Bone marrow (tissue), 2 donors: ENCODE measurements at places on chromosomes 16 and 17.

DNA sequence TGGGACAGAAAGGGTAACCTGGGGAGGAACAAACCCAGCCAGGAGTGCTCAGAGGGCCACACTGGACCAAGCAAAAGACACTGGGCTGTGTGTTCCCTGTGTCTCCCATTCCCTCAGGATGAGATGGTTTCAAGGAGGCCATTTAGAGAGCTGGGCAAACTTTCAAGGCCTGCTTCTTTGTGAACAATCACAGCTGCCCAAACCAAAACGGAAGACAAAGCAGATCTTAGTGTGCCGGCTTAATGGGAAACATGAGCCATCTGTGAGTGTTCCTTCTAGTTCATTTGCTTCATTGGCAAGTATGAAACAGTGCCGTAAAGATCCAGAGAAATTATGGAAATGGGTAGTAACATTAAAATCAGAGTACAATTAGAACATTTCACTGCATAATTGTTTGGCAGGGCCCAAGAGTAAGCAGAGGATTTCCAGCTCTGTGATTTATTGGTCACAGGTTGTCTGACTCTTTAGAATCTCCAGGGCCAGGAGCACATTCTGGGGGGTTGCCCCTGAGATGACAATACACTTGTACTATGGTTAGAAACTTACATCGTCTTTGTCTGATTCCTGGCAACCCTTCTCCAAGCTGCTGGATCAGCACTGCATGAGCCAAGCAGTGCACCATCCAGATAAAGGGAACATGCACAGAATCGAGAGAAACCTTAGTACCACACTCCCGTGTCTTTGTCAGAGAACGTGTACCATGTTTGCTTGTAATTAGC lies 412.1 kb downstream of the RBFOX1 start:
- DNase-seq = no peak

DNA sequence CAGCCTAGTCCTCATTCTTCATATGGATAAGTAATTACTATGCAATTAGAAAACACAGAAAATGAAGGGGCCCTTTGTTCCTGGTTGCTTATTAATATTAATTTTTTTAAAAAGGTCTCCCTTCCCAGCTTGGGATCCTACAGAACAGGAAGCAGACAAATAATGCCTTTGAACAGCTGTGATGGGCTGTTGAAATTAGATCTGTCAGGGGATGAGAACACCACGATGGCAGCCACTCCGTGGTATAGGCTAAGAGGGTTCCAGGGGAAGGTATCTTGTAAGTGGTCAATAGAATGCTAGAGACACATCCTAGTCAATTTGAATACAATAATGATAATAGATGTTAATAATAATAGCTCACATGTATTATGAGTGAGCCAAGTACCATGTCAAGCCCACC lies 83.1 kb downstream of the CCDC182 start:
- DNase-seq = no peak

DNA sequence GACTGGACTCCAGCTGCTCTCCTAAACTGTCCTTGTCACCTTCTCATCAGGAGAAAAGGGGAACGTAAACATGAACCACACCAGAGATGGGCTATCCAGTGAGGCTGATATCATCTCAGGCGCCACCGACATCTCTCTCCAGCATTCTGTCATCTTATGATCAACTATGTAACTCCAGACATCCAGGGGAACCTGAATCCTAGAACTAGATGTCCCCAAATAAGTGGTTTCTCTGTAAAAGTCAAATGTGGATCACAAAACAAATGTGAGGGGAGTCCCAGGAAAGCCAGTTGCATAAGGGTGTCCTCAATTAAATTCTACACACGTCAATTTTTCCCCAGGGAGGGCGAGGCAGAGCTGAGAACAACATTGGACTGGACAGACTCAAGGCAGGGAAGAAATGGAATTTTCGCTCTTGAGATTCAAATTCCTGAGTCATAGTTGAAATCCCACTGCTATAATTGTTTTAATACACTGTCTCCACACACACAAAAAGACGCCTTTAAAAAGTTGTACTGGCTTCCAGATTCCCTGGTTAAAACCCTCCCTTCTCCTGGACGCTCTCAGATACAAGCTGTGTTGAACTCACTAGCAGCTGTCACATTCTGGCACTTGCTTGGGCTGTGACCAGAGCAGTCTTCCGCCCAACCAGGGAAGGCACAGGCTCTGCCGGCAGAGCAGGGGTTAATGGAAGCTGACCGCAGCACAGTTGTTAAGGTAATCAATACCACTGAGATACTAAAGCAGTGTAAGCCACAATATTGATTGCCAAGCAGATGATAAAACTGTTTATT lies 62.6 kb downstream of the ZFHX3 start:
- no peak for DNase-seq

DNA sequence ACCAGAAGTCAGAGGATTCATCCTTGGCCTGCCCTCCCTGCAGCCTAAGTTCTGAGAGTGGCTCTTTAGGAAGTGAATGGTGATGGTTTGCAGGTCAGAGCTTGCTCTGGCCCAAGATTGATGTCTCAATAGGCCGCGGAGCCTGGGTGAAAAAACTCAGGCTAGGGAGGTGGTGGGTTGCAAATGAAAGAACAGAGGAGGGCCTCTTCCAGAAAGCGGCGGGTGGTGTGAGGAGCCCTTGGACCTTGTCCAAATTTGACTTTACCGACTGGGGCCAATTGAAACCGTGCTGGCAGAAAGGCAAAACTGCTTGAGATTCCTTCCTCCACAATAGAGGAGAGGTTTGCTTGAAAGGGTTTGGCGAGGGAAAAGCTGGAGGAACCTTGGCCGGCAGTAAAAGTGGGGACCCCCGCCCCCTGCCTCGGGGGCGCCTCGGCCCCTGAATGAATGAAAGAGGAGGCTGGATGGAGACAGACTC lies 331.3 kb downstream of the SEC14L1 start:
- no peak for DNase-seq

GRCh38 chr17:68344701-68345136 lies 53.4 kb downstream of the ARSG start:
- no peak for DNase-seq

DNA sequence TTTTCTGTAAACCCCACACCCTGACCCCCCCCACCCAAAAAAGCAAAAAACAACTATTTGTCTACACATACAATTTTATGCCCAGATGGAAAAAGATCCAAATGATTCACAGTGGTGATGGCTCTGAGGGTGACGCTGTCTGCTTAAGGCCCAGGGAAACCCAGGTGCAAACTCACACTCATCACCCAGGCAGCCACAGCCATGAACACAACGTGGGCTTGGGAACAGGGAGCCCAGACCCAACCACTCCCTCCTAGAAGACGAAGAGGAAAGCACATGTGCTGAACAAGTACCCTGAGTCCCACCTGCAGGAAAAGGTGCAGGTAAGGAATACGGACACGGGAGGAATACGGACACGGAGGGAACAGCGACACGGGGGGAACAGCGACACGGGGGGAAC lies 5.4 kb downstream of the HBQ1 start:
- DNase-seq = no peak

DNA sequence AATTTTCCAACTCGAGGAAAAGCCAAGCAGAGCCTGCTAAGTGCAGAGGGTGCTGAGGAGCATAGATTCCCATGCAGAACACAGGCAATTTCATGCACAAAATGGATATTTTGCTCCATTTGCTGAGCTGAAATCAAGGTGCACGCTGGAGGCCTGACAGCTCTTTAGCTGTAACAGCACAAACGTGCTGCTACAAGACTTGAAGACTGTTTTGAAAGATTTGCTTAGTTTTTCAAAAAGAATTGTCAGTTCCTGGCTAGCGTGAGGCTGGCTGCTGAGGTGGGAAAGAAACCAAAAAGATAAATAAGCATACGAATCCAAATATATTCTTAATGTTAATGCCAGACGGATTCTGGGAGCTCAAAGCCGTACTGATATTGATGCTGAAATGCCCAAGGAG lies 309.0 kb upstream of the MAF start:
- no peak for DNase-seq

GRCh38 chr17:65085397-65085796 lies 28.9 kb upstream of the GNA13 start:
- no peak for DNase-seq

- peak; percentile 42 for DNase-seq
Measured at GRCh38 chr17:57357830-57358430, 101.6 kb downstream of the MSI2 start.

GRCh38 chr17:4018446-4018845 lies 54.2 kb upstream of the ATP2A3 start:
- no peak for DNase-seq

DNA sequence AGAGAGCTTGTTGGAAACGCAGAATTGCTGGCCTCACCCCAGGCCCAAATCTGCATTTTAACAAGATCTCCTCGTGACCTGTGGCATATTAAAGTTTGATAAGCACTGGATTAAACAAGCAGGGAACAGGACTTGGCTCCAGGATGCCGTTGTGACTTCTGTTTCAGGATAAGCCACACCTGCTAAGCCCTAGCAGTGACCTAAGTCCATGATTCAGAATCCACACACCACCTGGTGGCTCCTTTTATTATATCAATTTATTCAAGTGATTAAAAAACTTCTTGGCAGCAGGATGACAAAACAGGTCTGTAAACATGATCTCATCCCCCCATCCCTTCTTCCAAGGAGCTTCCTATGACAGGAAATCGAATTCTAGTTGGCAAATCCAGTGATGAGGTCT lies 9.1 kb downstream of the NAGPA start:
- DNase-seq = no peak

- no peak for DNase-seq
Measured at GRCh38 chr17:66661411-66662256, 173.3 kb upstream of the CACNG5 start.

DNA sequence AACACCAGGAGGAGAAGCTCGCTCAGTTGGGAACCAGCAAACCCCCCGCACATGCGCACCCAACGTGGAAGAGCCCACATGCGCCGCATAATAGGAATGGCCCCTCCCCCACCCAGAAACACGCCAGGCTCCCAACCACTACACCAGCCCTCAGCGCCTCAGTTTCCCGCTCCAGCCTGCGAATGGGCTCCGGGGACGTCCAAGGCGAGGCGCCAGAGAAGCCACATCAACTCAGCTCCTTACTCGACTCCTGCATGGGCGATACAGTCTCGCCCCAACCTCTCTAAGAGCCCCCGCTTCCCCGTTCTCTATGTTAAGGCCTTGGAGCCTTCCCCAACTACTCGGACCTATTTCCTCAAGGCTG lies 504 bp downstream of the SRSF1 start:
- DNase-seq = no peak

DNA sequence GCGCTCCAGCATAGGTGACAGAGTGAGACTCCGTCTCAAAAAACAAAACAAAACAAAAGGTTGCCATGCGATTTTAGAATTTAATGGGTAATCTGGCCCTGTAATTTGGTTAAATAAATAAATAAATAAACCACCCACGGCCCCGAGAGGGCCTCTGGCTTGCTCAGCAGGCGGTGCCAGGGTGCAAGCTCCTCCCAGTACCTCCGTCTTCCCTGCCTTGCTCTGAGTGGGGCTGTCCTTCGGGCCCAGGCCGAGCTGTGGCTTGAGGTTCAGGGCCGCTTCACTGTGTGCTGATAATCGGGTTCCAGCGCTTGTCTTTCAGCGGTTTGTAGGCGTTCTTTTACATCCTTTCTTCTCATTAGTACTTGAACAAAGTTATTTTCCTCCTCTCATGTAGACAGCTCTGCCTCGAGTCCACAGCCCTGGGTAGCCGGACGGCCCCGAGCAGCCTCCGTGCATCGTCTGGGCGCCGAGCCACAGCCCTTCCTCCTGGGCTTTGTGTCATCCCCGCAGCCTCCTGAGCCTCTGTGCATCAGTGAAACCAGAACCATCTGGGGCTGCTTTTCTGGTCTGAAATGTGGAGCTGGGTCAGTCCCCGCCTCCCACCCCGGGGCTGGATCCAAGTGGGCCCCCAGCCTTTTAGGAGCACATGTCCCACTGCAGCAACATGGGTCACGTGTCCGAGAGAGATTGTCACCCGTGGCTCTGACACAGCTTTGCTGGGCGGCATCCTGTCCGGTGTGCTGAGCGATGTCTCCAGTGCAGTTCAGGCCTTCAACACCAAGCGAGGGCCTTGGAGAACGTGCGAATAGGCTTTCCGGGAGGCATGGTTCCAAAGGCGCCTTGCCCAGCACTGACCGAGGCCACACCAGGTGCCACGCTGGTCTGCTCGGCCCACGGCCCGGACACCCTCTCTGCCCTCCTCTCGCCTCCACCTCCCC lies 157.4 kb upstream of the CHMP6 start:
- DNase-seq = no peak

DNA sequence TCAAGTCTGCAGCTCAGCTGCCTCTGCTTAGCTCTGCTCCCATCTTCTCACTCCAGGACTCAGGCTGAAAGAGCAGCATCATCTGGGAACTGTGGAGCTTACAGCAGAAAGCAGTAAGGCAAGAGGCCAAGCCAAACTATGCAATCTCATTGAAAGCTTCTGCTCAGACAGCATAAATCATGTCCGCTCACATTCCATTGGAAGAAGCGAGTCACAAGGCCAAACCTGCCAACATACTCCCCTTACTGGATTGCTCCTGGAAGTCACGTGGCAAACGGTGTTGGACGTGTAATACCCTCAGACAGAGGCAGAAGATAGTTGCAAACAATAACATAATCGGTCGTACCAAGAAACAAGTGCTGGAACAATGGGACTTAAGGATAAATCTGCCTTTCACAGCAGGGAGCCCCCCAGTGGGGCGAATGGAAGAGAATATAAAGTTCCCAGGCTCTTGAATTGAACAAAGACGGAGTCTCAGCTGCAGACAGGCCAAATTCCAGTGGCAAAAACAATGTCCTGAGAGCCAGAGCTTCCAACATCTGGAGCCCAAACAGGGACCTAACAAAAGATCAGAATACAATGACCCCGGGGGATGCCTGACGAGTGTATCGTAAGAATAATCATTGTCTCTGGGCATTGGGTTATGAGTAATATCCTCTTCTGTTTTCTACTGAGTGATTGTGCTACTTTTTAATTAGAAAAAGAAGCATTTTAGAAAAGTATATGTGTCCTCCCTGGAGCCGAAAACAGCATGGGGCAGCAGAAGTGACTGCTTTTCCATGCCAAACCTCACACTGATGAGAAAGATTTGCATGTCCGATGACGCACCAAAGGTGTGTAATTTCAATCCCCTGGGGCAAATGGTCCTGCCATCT lies 68.4 kb downstream of the CMC2 start:
- DNase-seq = no peak

- DNase-seq = no peak
Measured at GRCh38 chr17:55722742-55723487, at the start of gene TMEM100. Gene TMEM100, minus strand, starts transcription at chr17:55722864. Its CDS starts 1,794 bp downstream, at chr17:55721070.

GRCh38 chr17:77129568-77130301 lies 11.0 kb upstream of the SEC14L1 start:
- no peak for DNase-seq

DNA sequence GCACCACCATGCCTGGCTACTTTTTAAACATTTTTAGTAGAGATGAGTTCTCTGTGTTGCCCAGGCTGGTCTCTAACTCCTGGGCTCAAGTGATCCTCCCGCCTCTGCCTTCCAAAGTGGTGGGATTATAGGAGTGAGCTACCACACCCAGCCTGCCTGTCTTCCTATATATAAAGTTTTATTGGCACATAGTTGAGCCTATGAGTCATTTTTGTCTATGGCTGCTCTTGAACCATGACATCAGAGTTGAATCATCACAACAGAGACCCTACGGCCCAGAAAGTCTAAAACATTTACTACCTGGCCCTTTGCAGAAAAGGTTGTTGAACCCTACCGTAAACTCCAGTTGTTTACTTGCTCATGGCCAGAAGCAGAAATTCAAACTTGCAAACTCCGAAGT lies 7.9 kb downstream of the SEPTIN12 start:
- no peak for DNase-seq
